ENCODE measurements at places on chromosomes 1 and 21. TPM values are rescaled to one million over a fixed set of nuclear protein-coding genes. Genes with fewer than 3 reads are reported as not detected.

FCRL1 gene
- 2.4 TPM for total RNA-seq

DNA sequence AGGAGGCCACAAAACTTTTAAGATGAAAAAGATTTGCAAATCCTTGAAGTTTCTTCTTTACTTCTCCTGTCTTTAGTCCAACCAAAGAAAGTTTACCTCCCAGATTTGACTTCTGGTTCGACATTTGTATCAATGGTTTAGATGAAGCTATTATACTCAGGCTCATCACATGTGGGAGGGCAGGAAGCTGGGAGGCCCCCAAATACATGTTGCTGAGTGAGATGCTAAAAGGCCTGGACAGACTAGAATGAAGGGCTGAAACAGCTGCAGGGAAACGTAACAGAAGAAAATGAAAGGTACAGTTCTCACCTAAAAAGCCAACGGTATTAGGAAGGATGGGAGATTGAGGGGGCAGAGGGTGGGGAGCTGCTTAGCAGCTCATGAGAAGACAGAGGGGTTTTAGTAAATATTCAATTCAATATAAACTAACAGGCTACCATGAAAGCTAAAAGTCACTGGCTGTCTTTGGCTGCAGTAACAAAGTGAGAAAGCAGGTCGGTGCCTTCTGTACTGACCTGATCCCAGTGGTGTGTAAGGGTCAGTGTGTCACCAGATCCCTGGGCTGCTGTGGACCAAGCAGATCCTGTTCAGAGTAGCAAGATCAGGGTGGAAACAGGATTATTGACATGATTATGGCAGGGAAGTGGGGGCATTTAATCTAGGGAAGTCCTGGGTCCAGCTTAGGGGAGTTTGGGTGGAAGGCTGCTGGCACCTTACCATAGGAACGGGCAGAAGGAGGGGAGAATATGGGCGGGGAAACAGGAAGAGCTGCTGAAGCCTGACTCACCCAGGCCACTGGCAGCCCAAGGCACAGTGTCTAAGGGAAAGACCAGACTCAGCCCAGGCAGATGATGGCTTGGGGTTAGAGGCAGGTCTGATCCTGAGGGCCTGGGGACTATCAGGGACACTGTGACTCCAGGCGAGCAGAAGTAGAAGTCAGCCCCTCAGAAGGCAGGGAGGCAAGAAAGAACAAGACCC is 60.4 kb downstream of the KCNN3 start:
- peaks cover 20% of the 10 kb centered on the region for H3K27me3 ChIP-seq
- no peaks in the 10 kb centered on the region for H3K4me1 ChIP-seq
- no peak overlapping the region for H3K27ac ChIP-seq

DNA sequence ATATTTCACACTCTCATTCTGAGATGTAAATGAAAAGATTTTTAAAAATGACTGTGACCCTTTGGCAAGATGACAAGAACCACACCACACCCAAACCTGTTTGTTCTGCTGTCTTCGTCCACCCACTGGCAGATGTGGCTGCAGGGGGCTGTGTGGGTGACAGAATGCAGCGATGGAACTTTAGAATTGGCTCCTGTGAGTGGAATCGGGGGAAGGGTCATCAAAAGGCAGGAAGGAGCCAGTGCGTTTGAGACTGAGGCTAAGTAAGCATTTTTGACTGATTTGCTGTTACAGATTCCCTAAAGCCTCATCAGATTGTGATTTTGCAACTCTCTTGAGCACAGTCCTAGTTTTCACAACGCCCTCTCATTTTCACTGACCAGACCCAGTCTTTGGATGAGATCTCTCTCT is 111.2 kb upstream of the ADGRL2 start:
- no peak overlapping the region for H3K27ac ChIP-seq
- no peaks in the 10 kb centered on the region for H3K36me3 ChIP-seq
- no peaks in the 10 kb centered on the region for H3K4me1 ChIP-seq
- no peak for DNase-seq
- no peaks in the 10 kb centered on the region for H3K27me3 ChIP-seq

SPATA46 gene
- not detected for total RNA-seq

PM20D1 gene
- total RNA-seq, result 2.3 TPM

Measured in T-cell (primary cell).